ENCODE measurements at places on chromosomes 12 and 14.

DNA sequence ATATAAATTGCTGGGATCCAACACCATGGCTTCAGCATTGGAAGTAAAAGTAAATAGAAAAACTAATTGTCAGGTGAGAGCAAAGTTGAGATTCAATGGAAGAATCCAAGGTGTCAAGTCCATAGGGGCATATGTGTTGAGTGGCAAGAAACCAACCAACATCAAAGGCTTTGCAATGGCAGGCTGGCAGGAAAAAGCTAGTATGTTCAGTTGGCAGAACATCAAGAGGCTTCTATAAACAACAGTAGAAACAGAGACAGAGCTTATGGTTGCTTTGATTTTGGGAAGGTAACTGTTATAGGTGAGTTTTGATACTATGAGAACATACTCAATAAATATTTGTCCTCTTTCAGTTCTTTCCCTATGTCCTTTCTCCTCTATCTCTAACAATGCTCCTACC, 553.7 kb upstream of the MDGA2 start:
- no peak for DNase-seq

DNA sequence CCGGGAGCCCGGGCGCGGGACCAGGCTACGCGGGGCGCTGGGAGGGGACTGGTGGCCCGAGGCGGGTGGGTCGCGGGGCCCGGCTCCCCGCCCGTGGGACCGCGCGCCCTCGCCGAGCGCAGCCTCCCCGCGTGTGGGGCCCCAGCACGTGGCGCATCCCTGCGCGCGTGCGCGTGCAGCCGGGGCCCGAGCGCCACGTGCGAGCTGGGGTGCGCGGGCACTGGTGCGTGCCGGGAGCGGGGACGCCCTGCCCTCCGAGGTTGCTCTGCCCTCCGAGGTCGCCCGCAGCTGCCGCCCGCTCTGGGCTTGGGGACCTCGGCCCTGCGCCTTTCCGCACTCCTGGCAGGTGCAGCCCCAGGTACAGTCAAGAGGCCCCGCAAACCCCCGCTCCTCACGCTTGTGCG, 365 bp upstream of the CCDC88C start:
- peak; percentile 57 for DNase-seq

- no peak for DNase-seq
These were observed 510 bp downstream of the ARID2 start for GRCh38 chr12:45730084-45730347.

DNA sequence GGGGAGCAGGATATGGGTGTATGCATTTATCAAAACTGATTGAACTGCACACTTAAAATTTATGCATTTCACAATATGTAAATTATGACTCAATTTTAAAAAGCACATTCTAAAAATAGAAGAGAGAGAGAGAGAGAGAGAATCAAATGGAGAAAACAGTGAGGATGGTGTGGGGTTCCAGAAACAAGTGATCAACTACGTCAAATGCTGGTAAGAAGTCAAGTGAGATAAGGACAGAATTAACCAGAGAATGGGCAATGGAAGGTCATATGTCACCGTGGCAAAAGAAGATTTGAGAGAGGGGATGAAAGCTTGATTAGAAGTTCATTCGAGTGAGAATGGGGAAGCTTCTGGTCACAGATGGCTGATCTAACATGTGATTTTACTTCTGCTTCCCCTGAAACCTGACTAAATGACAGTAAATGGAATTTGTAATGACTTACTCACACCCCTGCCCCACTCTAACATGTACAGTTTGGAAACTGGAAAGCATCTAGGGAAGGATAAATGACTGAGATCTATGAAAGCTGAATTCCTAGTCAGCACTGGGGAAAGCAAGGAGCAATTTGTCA, 276.5 kb upstream of the AMIGO2 start:
- DNase-seq: no peak

- no peak for DNase-seq
These were observed 87.9 kb downstream of the PLEKHA5 start for GRCh38 chr12:19217446-19217845.

DNA sequence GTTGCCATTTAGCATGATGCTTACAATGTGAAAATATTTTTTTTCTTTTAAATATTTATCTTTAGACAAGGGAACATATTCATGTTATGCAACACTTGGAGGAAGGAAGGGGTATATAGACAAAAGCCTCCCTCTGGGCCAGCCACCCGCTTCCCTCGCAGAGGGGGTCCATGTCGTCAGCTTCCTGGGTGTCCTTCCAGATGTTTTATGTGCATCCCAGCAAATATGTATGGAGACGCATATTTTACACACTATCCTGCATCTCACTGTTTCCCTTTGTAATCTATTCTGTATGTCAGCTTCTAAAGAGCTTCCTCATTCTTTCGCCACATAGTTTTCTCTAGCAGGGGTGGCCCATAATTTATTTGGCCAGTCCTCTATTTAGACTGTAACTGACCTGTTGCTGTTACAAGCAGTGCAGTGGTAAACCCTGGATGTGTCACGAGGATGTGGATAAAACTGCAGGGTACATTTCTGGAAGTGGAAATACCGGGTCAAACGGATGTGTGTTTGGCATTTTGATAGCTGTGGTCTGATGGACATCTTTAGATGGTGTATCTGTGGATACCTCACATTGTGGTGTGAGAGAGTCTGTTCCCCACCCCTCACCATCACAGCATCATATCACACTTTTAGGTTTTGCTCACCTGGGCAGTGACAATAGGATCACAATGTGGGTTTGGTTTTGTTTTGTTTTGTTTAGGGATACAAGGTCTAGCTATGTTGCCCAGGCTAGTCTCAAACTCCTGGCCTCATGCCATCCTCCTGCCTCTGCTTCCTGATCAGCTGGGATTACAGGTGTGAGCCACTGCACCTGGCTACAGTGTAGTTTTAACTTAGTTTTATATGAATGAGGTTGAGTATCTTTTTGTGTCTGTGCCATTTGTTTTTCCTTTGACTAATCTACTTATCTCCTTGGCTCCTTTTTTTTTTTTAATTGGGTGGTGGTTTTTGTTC, 31.6 kb downstream of the FAM222A start:
- DNase-seq: peak; percentile 15

DNA sequence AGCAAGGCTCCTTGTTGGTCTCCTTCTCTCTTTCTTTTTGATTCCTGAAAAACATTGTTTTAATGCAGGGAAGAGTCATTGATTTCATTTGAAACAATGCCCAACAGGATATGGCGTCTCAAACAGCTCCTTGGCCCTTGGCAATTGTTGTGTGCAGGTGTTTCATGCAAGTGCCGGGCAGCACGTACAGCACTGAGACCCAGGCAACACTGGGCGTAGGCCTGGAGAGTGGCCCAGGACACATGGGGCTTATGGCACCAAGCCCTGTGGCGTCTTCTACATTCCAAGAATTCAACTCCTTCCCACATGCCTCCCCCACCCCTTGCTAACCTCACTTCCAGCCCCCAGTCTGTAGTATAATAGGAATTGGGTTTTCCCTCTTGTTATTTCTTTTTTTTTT, 230.4 kb downstream of the SPTSSA start:
- peak; percentile 53 for DNase-seq

GRCh38 chr12:65171870-65172269, 2.5 kb downstream of the LEMD3 start:
- DNase-seq: no peak

DNA sequence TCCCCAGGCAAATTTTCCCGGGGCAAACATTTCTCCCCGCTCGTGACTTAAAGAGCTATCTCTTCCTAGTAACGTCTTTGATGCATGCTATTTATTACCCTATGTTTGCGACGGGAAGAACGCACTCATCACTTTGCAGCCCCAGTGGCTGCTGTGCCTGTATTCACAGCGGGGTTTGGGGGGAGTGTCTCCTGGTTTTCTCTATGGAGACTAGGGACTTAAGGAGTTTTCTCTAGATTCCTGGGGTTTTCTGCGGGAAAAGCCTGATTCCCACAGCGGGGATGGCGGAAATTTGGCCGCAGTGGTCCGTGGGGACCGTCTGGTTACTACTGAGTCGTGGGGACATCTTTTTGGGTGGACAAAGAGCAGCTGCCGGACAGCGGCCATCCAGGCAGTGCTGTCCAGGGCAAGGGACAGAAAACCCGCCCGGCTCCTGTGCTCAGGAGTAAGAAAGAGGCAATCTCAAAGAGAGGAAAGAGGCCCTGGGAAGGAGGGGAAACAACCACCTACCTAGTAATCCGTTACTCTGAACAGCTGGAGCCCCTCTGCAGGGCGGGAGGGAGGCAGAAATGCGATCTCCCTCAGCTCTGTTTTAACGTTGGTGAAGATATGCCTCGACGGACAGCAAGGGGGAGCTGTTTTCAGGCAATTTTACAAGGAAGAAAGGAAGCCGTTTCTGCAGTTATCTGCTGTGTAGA, 771 bp upstream of the AVPR1A start:
- DNase-seq: peak; percentile 74

DNA sequence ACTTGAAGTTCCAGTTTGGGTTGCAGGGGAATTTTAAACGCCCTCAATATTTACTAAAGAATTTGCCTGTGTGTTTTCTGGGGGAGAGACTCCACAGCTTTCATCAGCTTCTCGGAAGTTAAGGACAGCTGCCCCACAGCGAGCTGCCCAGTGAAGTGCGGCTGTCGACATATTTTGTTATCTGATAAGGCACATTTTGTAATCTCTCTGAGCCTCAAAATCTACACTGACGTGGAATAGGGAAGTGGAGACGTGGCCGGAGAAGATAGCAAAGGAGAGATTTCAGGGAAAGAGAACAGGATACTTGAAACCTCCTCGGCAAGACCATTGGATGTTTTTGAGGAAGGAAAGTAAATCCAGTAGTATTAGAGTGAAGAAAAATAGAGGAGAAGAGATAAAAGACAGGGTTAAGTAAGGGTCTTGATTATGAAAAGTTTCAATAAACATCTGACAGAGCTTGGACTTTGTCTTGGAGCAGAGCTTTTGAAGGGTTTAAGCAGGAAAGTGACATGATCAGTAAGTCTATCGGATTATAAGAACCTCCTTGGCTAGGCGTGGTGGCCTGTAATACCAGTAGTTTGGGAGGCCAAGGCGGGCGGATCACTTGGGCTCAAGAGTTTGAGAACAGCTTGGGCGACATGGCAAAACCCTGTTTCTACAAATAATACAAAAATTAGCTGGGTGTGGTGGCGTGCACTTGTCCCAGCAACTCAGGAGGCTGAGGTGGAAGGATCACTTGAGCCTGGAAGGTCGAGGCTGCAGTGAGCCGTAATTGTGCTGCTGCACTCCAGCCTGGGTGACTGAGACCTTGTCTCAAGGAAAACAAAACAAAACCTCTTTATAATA, 1.1 kb downstream of the POLR3B start:
- DNase-seq: no peak

DNA sequence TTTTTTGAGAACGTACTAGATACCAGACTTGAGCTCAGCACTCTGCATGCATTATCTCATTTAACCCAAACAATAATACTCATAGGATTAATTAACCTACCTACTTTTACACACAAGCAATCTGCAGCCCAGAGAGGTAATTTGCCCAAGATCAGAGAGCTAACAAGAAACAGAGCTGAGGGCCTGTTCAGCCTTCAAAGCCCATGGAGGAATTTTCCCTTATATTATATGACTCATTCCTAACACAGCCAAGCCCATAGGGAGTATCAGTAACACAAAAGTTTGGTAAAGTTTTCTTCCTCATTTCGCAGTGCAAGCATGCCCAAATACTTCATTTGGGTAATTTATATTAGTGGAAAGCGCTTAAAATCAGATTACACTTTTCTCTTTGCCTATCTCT, 94.7 kb downstream of the GALC start:
- DNase-seq: no peak

DNA sequence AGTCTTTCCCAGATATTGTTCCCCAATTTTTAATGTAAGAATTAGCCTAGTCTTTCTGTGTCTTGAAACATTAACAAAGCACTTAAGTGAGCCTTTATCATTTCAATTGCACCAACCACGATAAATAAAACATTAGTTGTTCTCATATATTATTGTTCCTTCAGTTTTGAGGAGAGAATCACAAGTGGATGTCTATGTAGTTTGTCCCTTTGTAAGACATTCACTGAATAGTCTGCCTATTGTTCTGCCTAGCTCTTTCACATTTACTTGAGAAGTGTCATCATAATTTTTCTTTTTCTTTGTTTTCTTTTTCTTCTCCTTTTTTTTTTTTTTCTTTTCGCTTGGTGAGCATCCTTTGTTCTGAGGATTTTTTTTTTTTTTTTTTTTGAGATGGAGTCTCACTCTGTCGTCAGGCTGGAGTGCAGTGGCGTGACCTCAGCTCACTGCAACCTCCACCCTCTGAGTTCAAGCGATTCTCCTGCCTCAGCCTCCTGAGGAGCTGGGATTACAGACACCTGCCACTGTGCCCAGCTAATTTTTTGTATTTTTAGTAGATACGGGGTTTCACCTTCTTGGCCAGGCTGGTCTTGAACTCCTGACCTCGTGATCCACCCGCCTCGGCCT, 129.7 kb downstream of the SYT1 start:
- DNase-seq: no peak

DNA sequence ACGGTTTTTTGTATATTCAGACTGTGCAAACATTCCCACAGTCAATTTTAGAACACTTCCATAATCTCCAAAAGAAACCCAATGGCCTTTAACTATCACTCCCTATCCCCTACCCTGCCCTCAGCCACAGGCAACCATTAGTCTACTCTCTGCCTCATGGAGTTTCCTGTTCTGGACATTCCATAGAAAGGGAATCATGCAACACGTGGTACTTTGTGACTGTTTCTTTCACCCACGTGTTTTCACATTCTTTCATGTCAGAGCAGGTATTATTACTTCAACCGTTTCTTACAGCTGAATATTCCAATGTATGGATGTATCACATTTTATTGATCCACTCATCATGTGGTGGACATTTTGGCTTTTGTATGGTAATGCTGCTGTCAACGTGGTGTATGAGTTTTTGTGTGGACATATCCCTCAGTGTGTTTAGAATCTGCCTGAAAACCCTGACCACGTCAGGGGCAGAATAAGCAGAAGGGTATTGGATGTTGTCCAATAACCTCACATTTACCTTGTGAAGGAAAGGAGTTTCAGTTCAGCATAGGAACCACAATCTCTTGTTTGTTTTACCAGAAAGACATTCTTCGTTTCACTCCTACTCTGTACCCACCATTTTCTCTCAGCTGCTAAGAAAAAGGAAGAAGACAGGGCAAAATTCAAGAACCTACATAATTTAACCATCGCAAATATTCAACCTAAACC, 107.5 kb upstream of the DYRK2 start:
- DNase-seq: no peak

- DNase-seq: no peak
These were observed 64.7 kb upstream of the GNPNAT1 start for GRCh38 chr14:52856139-52856538.

DNA sequence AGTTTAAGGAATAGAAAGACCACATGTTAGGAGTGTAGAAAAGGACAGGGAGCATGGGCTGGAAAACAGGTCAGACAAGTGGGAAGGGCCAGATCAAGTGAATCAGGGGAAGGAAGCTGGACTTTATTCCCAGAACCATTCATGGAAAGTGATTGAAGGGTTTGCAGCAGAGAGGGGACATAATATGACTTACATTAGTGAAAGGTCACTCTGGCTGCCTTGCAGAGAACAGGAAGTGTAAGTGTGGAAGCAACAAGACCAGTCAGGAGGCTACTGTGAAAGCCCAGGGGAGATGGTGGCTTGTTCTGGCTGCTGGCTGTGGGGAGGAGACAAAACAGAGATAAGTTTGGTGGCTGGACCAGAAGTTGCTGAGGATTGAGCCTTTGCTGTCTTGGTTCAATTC, 69.1 kb downstream of the VCPKMT start:
- no peak for DNase-seq

Data from left hindlimb (tissue), 1 donor.